ENCODE measurements at places on chromosomes 6 and 20.

DNA sequence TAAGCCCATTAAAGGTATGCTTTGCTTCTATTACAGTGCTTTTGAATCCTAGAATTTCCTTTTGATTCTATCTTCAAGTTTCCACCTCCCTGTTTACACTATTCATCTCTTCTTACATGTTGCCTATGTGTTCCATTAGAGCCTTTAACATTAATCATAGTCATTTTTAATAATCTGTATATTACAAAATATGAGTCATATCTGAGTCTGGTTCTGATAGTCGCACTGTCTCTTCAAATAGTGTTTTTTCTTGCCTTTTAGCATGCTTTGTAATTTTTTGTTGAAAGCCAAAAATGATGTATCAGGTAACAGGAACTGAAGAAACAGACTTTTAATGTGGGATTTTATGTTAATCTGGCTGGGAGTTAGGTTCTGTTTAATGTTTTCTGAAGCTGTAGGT, 68.4 kb downstream of the DNAAF9 start:
- no peak for DNase-seq

- DNase-seq, result no peak
Observed at GRCh38 chr6:113451049-113451448, 406.1 kb upstream of the MARCKS start.

DNA sequence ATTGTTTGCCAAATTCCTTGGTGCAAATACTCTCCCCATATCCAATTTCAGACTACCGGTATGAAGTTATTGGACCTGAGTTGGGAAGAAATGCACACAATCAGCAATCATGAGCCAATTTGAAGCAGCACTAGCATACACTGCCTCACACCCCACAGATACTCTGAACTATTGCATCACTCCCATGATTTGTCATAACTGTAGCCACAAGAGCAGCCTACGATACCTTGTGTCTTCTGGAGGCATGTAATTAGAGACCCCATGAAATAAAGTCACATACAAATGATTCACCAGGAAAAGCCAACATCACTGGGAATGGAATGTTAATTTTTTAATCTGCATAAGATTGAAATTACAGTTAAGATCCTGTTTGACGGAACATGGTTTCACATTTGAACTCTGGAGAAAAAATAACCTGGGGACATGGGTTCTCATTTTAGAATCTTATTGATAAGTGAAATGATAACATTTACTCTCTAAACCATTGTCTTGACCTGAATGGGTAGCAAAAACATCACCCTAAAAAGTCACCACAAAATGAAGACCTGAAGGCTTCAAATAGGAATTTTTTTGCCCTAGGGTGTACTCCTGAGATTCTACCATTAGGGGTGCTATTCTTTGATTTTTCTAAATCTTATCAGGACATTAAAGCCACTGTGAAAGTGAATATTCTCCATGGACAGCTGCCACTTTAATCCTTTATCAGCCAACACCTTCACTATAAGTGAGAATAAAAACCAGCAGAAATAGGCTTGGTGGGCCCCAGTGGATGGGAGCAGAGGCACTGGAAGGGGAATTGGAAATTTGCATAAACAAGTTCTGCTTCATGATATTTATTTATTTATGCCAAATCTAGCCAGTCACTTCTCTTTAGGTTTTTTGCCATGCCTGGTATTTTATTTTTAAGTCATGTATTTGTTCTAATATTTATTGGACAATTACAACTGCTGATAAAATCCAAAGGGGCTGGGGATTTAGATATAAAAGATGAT, 34.5 kb upstream of the HBS1L start:
- DNase-seq, result no peak

DNA sequence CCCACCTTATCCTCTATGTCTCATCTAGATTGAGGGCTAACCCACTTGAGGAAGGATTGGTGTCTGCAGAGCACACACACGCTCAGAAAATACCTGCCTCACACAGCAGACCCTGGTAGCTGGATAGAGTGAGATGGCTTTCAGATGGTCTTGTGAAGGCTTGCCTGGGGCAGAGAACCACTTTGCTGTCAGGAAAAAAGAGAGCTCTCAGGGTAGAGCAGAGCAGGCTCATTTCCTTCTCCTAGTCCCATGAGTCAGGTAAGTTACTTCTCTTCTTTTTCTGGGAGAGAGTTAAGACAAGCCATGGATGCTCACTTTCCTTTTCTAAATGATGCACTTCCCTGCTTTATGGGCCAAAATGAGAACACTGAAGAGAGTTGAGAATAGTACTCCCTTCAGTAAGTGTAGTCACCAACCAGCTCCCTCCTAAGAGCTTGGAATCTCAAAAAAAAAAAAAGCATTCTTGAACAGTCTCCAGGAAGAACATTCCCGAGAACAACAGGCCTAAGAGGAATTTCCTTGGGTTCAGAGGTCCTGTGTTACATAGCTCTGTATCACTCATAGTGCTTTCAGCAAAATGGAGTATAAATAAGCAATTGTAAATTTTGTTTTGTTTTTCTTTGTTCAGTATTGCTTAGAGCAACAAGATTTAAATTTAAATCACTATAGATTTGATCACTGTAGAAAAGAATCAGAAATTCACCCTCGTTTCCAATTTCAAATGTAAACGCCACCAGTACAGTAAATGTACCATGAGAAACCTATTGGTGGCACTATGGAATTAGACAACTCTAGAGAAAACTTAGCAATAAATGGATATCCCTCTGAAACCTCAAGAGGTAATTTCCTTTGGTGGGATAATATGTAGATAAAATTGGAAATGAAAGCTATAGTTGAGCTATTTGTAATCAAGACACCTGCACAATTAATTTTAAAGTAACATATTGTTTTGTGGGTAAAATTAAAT, 530.3 kb downstream of the RFPL4B start:
- DNase-seq, result no peak

GRCh38 chr20:50478162-50478990, 31.8 kb upstream of the PTPN1 start:
- DNase-seq, result peak; percentile 60

DNA sequence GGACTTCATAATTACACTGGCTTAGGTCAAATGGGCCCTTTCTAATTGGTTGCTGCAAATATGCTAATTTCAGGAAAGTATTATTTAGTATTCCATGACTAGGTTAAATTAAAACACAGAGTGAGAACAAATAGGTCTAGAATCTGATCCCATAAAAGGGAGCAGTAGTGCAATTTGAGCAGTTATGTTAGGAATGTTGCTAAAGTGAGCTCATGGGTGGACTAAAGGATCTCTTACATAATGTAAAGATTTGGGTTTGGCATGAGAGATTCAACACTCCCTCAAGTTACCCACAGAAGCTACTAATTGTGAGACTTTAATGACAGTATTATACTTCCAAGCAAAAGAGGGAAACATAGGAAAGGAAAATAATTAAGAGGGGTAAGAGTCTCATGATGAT, 109.1 kb downstream of the C6orf58 start:
- DNase-seq, result no peak

Measured in femur (tissue), 1 donor.